ENCODE measurements at places on chromosomes 5 and 9.

GRCh38 chr9:29332789-29333188 lies 1759.5 kb upstream of the C9orf72 start:
- DNase-seq = no peak

DNA sequence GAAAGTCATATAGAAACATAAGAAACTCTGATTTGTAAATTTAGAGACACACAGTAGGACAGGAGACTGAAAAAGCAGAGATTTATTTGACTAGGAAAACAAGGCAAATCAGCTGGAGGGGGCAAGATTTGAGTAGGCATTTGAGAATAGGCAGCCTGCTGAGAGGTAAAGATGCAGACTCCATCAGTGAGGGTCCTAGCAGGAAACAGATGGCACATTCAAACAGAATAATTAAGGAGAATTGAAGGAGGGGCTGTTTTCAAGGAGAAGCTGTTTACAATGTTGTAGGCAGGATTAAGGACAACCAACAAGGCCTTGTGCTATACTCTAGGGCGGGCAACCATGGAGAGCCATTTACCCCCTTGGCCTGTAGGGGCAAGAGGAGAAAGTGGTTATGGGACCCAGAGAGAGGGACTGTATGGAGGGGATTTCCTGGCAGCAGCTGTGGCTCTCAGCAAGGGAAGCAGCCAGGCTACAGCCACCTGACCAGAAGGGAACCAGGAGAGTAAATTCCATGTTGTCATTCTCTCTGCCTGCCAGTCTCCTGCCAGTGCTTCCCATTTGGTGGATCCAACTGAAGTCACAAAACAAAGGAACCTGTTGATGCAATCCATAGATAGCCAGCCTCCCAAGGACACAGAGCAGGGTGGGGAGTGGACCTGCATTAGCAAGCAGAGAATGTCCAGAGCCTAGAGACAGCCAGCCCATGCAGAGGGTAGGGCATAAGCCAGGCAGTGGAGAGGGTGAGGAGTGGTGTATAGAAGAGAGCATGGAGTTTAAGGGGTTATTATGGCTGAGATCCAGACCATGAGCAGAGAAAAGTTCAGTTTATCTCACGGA lies 38.2 kb downstream of the PAPPA start:
- no peak for DNase-seq

GRCh38 chr5:11477786-11478185 lies 426.5 kb downstream of the CTNND2 start:
- no peak for DNase-seq

- DNase-seq = no peak
These were observed 531.9 kb upstream of the CHD1 start for GRCh38 chr5:99460701-99461100.

DNA sequence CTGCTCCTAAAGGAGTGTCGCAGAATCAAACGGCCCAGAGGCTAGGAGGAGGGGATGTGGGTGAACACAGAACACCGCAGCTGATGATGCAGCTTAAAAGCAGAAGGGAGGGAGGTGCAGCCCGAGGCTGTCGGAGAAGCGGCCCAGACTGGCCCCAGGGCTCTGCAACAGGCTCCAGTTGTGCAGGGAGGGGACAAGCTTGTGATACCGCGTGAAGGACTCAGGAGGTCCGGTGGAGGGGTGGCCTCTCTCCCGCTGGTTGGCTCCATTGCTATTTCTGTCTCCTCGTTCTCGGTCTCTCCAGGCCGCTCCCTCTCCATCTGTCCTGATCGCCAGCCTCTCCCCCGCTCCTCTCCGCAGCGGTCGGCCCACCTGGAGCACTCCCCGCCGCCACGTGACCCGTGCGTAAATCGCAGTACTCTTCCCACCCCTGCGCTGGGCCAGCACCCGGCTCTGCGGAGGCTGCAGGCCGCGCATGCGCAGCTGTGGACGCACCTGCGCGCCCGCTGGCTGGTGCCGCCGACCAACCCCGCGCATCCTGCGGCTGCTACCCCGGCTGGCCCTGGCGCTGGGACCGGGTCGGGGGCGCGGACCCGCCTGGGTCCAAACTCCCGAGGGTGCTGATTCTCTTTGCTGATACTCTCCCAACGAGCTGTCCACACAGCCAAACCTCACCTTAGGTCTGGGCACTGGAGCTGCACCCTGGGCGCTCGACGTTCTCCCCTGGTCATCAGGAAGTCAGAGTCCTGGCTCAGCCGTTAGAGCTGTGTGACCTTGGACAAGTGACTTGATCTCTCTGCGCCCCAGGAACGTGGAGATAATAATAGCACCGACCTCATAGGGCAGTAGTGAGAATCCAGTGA lies 3.7 kb upstream of the STXBP1 start:
- DNase-seq = peak; percentile 62

GRCh38 chr5:96381526-96381925 lies 51.5 kb downstream of the PCSK1 start:
- DNase-seq = no peak

- DNase-seq = no peak
These were observed 44.8 kb downstream of the LURAP1L start for GRCh38 chr9:12819436-12820185.

- no peak for DNase-seq
These were observed 16.9 kb downstream of the C9orf85 start for GRCh38 chr9:71928376-71928775.

- no peak for DNase-seq
These were observed 31.0 kb upstream of the FSTL4 start for GRCh38 chr5:133643365-133643764.

- no peak for DNase-seq
These were observed 553.1 kb downstream of the ZNF608 start for GRCh38 chr5:124193371-124193789.

DNA sequence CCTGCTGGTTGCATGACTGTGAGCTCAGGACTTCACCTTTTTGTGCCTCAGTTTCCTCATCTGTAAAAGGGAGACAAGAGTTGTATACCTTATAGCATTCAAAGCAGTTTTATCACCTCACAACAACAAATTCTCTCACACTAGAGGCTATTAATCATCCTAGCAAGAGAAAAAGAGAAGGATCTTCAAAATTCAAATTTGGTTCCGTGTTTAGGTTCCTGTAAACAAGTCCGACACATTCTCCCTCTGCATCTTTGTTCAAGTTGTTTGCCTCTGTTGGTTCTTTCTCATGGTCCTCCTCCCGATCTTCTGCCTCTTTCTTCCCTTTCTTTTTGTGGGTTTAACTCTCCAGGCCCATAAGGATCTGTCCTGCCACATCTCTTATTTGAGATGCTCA lies 218.0 kb downstream of the PIK3R1 start:
- no peak for DNase-seq

- peak; percentile 65 for DNase-seq
These were observed 13.1 kb downstream of the LRRC26 start for GRCh38 chr9:137156567-137157375.

GRCh38 chr5:139745800-139746690 lies 49.6 kb upstream of the PSD2 start:
- no peak for DNase-seq

DNA sequence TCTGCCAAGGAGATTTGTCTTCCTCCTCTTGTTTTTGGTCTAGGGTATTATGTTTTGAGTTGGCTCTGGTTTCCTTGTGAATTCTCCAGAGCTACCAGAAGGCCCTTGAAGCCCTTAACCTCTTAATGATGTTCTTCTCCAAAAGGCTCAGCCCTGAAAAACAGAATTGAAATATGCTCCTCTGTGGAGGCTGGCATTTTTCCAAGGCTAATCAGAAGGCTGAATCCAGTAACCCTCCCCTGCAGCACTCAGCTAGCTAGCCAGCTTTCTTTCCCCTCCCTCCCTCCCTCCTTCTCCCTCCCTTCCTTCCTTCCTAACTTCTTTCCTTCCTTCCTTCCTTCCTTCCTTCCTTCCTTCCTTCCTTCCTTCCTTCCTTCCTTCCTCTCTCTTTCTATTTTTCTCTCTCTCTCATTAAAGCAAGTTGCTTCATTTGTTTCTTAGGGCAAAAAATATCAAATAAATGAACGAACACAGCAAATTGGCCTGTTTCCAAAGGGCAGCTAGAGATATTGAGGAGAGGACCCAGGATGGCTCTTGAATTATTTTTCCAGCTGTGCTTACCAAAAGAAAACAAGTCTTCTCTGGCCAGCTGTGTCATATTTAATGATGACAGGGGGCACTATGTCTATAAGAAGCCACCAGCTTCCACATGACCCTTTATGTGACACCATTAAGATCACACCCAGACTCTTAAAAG lies 38.7 kb downstream of the JAKMIP2 start:
- DNase-seq = no peak

DNA sequence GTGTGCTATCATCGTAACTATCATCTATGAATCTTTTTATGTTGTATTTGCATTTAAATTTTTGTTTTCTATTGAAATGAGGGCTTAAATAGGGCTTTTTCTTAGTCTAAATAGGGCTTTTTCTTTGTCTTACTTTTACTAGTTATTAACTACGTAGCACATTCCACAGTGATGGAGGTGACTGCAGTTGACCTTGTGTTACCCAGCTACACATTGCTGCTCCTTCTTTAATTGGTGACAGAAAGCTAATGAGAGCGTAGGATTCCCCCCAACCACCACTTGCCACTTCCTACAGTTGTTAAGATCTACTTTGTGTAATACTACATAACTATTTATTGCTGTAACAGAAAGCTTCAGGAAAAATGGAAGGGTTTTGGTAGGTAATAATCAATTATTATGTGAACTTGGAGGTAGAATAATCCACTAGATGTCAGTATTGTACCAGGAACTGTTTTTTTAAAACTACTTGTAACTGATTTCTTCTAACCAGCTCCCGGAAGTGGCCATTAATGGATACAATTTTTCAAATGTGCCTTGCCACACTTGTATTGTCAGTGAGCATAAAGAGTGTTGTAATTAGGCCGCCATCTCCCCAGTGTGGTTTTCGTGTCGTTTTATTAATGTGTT lies 18.0 kb downstream of the MTRR start:
- DNase-seq = no peak

GRCh38 chr5:80308526-80308925 lies 11.3 kb upstream of the SPZ1 start:
- DNase-seq = no peak

DNA sequence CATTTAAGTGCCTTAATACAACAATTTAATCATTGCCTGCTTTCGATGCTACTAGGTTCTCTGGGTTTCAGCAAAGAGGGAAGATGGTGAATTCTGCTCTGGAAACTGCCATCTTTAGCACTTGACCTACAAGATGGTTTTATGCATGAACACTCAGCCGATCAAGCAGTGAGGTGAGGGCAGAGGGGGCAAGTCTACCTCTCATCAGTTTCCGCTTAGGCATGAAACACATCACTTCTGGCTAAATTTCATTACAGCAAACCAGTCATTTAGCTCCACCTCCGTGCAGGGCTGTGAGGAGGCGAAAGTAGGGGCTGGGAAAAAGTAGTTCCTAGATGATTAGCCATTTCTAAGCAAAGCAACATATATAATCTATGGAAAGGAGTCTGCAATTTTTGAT lies 1018.0 kb downstream of the CDH18 start:
- no peak for DNase-seq

DNA sequence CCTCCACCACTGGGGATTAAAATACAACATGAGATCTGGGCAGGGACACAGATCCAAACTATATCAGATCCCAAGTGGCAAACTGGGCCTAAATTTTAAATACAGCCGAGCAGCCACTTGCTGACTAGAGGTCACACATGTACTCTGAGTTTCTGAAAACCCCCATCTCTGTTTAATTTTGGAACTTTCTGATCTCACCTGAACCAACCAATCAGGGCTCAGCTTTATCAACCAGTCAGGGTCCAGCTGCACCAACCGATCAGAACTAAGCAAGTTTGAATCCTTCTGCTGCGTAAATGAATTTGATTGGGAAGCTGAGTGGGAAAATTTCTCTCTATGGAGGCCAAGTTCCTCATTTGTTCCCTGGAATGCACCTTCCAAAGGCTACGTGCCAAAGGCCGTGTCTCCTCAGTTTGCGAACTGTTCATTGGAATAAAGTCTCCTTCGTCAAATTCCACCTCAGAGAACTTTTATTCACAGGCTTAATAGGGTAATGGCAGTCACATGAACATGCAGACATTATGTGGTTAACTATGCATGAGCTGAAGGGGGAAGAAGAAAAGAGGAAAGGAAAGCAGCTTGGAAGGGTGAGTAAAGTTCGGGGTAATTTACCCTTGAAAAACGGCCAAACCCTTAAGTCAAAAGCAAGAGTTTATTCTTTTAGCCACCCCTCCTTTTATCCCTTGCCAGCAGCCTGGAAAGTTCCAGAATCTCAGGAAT lies 3.7 kb downstream of the CD180 start:
- no peak for DNase-seq

- DNase-seq = no peak
These were observed 51.2 kb upstream of the SPRY4 start for GRCh38 chr5:142375944-142376411.

- no peak for DNase-seq
These were observed 24.3 kb upstream of the NEURL1B start for GRCh38 chr5:172616730-172617129.

DNA sequence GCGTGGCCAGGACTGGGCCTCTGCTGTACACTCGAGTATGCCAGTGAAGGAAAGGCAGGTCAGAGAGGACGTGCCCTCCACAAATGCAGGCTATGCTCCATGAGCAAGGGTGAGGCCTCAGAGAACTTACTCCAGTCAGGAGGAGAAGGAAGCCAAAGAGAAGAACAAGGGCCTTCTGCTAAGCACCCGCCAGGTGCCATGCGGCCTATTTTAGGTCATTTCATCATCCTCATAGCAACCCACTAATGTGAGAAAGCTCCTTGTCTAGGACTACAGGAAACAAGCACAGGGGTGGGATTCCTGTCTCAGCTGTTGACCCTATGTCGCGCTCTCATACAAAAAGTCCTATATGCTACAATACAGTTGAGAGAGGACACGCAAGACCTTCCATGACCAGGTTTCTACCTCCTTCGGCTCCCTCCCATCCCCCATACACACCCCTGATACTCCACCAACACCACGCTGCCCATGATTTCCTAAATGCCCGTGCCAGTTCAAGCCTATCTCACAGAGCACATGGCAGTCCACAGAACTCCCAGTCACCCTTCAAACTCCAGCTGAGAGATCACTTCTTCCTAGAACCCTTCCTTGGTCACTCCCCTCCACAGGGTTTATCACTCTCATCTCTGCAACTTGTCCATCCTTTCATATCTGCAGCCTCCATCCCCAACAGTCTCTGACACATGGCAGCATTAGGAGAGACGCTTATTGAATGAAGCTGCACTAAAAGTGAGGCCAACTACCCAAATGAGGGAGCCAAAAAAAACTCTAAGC lies 26.8 kb downstream of the PSMB7 start:
- no peak for DNase-seq

DNA sequence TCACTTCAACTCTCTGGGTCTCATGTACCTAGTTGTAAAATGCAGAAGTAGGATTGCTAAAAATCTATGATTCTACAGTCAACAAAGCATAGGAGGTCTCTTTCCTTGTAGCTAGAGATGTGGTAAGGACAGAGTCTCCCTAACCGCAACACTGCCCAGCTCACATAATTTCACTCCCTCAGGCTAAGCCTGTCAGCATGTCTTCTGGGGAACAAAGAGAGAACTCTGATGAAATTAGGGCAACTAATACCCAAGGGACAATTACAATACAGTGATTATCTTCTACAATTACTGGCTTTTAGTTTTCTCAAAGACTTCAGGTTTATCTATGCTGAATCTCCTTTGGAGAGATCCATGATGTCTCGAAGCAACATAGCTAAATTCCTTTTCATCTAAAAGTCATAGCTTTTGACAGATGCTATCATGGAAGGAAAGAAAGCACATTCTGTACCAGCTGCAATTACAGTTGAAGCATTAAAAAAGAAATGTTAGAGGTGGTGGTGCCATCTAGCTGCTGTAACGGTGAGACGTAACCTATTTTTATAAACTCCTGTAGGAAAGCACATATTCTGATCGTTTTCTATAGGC lies 141.1 kb upstream of the TARS1 start:
- no peak for DNase-seq

GRCh38 chr9:69019808-69020207 lies 5.9 kb upstream of the PRKACG start:
- no peak for DNase-seq
